ENCODE measurements at places on chromosomes 11 and 22.

DNA sequence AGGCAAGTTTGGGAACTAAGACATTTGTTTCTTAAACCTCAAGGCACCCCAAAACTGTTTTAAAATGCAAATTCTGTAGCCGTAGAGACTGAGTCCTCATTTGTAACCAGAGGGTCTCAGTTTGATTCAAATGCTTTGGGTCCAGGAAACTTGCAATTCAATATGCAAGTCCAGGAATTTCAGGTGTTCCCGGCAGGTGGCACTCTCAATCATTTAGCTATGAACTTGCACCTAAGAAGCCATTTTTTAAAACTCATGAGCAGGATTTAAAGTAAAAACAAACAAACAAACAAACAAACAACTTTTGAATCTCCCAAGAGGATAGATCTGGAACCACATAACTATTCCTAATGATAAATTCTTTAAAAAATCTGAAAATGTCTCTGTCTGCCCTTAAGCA is 8.7 kb upstream of the ABTB2 start:
- ATAC-seq: no peak

- no peak for ATAC-seq
These were observed 73.8 kb downstream of the STIM1 start for GRCh38 chr11:3929232-3929631.

- ATAC-seq: peak; percentile 50
These were observed 76.9 kb upstream of the CADM1 start for GRCh38 chr11:115580927-115581680.

- ATAC-seq: no peak
These were observed 233.8 kb upstream of the NCAM1 start for GRCh38 chr11:112727341-112727841.

DNA sequence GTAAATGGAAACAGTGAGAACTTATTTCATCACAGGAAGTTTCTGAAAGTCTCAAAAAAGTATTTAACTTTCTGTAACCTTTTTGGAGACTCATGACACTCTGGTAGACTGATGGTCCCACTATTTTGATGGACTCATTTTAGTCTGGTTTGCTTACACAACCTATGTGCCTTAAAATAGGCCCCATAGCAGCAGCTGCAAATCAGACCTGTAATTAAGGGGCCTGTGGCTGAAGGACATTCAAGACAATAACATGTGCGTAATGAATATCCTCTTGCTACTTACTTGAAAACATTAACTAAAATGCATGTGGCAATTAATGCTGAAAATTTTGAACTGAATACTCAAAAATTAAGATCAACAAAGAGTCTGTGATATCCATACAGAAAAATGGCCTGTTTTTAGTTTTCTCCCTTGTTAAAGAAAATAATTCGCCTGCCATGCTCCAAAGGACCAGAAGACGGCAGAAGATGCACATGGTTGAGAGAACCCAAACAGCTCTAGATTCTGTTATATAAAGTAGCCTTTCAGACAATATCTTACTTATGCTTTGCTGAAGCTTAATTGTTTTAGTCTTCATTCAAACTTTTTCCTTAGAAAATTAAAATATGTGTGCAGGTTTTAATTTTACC is 568.5 kb downstream of the KCNA4 start:
- ATAC-seq: peak; percentile 64

DNA sequence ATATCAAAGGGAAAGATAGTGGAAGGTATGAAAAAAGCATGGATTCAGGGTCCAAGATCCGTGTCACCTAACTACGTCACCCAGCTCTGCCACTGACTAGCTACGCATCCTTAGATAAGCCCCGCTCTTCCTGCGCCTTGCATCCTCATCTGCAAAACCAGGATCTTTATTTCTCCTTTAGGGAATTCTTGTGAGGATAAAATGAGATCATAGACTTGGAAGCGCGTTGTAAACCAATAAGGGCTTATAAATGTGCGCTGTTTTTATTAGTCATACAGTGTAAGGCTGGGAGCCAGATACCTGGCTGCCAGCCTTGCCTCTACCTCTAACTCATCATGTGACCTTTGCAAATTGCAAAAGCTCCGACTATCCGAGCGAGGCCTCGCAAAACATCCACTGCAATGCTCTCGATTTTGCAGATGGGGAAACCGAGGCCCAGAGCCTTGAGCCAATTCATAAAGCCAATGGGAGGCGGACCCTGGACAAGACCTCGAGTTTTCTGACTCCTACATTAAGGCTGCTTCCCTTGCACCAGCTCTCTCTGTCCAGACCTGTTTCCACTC is 753 bp downstream of the PRPF19 start:
- ATAC-seq: peak; percentile 38

- ATAC-seq: no peak
These were observed 964.9 kb downstream of the NTM start for GRCh38 chr11:132335311-132335710.

- no peak for ATAC-seq
These were observed 14.2 kb downstream of the PTDSS2 start for GRCh38 chr11:464316-464715.

- ATAC-seq: no peak
These were observed 5.2 kb downstream of the TP53AIP1 start for GRCh38 chr11:128937480-128937879.

GRCh38 chr22:20024225-20024624 is 3.3 kb downstream of the TANGO2 start:
- no peak for ATAC-seq

- ATAC-seq: no peak
These were observed 21.1 kb upstream of the TENM4 start for GRCh38 chr11:79461666-79462645.

- peak; percentile 92 for ATAC-seq
These were observed at the start of gene TMEM9B for GRCh38 chr11:8964324-8965320. Gene TMEM9B (minus strand): TSS chr11:8964442. CDS start chr11:8964313, 129 bp downstream.

- ATAC-seq: peak; percentile 69
These were observed 12.9 kb downstream of the CD59 start for GRCh38 chr11:33723238-33723881.

GRCh38 chr22:26615149-26615548 is 2.7 kb downstream of the CRYBB1 start:
- no peak for ATAC-seq

- no peak for ATAC-seq
These were observed 39.3 kb downstream of the NF2 start for GRCh38 chr22:29642694-29643093.

DNA sequence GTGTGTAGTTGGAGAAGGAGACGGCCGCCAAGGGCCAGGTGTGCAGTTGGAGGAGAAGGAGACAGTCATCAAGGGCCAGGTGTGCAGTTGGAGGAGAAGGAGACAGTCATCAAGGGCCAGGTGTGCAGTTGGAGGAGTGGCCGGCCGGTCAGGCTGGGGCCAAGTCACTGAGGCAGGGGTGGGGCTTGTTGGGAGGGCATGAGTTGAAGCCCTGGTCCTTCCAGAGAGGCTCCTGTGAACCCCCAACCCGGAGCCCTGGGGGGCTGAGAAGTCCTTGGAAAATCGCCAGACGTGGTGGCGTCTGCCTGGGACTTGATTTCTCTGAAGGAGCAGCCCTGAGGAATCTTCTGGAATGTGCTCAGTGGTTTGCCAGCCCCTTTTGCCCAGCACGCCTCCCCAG is 1320.5 kb downstream of the BRD1 start:
- ATAC-seq: no peak

DNA sequence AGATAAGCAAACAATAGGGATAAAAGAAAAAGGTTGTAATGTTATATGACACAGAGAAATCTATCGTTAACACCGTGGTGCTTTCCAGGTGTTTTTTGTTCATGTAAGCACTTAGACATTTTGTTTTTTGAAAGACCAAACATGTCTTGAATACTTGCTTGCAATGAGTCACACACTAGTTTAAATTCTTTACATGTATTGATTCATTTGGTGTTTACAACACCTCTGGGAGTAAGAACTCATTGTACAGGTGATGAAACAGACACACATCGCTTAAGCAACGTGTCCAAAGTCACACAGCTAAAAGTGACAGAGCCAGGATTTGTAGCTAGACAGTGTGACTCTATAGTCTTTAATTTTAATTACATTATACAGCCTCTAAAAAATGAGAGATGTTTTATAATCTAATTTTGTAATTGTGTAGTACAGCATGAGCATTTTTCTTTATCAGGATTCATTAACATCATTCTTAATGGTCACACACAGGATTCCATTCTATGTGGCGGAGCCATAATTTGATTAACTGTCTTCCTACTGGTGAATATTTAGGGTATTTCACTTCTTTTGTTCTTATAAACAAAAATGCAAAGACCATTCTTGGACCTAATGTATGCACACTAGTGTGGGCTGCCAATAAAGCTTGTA is 148.8 kb downstream of the DBX1 start:
- ATAC-seq: no peak

- no peak for ATAC-seq
These were observed 270.2 kb downstream of the CTTN start for GRCh38 chr11:70668204-70669202.

DNA sequence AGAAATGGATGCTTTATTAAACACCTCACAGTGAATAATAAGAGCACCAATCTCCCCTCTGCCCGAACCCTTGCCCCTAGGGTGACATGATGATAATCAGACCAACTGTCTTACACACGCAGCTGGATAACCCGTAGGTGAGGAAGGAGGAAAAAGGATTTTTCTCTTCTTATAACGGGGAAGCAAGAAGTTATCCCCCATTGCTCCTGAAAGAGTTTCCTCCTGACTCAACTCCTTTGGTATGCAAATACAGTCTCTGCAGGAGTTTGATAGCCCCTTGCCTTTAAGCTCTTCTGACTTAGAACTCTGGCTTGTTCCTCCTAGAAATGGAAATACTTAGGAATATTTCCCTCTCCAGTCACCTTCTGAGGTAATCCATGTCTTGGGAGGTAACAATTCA is 455.8 kb downstream of the TMEM135 start:
- no peak for ATAC-seq

- peak; percentile 97 for ATAC-seq
These were observed 33.7 kb downstream of the APLP2 start for GRCh38 chr11:130103296-130103814.

- ATAC-seq: no peak
These were observed 116.8 kb upstream of the NNMT start for GRCh38 chr11:114179234-114179941.

- ATAC-seq: no peak
These were observed 95.6 kb downstream of the LDLRAD3 start for GRCh38 chr11:36039471-36039870.

GRCh38 chr11:17978553-17979287 is 34.1 kb downstream of the SERGEF start:
- peak; percentile 98 for ATAC-seq

GRCh38 chr11:120212926-120213325 is 2.1 kb downstream of the OAF start:
- ATAC-seq: no peak

GRCh38 chr11:128714881-128715280 is 21.0 kb downstream of the FLI1 start:
- ATAC-seq: peak; percentile 77

All from SK-N-SH treated with all-trans-retinoic acid at 6 μM for 48 hours (cell line).